ENCODE measurements at places on chromosomes 2 and 18. TPM values are rescaled to one million over a fixed set of nuclear protein-coding genes. Genes with fewer than 3 reads are reported as not detected.
A peak's percentile ranks its signal among the peaks of the same experiment; 100 is the strongest.

DYNAP gene
- not detected for total RNA-seq

GATA6 gene
- total RNA-seq: 95.5 TPM

LRP2 gene
- 8.1 TPM for total RNA-seq

LOXL3 gene
- total RNA-seq: 3.9 TPM

KATNAL2 gene
- 2.2 TPM for total RNA-seq

TRIM54 gene
- 97.2 TPM for total RNA-seq

IL36B gene
- not detected for total RNA-seq

DNA sequence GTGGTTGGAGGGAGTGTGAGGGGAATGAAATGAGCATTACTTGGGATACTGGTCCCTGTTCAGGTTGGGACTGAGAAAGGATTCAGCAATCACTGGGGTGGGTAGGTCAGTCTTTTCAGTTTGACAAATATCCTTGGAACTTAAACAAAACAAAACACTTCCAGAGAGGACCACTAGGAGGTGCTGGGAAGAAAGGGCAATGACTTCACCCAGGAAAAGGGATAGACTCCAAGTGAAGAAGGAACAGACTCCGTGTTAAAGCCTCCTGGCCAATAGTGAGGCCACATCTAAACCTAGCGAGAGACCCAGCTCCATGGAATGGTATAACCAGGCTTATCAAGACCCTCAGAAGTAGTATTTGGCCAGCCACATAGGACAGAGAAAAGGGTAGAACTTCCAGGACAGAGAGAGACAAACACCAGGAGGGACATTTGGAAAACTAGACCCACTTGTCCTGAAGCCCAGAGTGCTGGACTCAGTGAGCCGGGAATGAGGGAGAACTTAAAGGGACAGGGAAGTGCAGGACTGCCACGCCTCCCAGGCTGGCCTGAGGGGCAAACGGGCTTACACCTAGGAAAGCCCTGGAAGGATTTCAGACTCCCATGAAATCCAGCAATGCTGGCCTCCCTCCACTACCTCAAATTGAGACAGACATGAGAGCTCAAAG, 19.6 kb upstream of the KCNG3 start:
- no peak for DNase-seq

- DNase-seq: peak; percentile 55
These were observed 21.6 kb upstream of the SPATA3 start for GRCh38 chr2:230974096-230974913.

DNA sequence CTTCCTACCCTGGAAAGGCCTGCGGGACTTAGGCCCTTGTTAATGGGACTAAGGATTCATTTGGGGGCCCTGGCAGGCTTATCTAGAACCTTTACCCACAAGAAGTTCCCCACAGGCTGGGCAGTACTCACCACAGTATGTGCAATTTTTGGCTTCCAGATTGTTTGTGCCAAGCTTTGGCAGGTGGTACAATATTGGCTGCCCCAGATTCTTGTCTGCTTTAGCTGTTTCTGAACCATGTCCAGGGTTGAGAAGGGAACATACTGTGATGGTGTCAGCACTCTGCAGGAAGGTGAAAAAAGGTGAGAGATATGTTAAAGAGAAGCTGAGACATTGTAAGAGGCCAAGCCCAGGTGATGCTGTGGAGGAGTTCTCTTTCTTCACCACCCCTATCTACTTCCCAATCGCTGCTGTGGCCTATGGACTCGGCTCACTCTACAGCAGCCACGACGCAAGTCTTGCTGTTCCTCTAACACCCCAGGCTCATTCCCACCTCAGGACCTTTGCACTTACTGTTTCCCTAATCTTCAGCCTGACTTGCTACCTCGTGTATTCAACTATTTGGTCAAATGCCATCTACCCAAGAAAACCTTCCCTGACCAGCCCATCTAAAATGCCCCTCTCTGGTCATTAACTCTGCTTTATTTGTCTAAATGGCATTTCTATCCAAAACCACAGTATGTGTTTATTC, 9.2 kb downstream of the SLC4A5 start:
- no peak for DNase-seq

DNA sequence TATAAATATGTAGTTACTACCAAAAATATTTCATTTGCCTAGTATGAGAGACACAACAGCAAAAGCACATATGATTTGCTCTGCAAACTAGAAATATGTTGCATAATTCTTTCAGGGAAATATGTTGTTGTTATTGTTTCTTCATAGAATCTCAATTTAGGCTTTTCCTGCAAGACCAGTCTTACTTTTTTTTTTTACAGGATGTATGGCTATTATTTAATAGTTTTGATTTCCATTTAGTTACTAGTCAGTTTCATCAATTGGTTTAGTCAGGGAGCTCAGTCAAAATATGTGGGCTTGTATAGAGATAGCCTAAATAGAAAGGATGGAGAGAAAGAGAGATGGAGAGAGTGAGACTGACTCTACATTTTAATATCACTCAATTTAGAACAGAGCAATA, 6.1 kb downstream of the LRP1B start:
- no peak for DNase-seq

DNA sequence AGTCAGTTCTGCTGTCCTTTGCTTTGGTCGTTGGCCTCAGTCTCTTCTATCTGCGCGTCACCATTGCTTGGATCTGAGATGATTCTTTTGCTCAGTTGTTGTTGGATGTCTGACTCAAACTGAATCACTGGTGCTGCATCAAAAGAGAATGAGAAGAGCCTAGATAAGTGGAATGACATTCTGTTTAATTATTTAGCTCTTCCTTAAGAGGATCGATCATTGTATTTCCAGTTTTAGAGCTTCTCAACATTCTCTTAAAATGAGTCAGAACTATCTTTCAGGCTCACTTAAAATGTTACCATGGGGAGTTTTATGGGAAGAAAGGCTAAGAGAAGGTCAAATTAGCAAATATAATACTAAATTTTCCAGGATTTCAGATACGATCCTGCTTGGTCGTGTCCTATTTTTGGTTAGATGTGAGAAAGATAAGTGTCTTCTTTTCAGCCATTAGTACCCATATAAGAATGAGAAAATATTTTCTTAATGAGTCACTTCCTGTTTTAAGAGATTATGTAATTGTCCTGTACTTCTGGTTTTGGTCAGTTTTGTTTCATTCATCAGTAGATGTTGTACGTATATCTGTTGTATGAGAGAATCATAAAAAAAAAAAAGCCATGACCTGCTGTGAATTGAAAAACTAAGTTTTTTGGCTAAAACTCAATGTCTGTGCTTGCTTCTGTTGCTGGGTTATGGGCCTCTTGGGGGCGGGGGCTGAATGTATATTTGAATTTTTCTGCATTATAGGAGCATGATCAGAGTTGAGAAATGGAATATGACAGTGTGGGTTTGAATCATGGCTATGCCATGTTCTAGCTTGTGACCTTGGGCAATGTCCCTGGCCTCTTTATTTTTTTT, 31.6 kb upstream of the CASP10 start:
- no peak for DNase-seq

DNA sequence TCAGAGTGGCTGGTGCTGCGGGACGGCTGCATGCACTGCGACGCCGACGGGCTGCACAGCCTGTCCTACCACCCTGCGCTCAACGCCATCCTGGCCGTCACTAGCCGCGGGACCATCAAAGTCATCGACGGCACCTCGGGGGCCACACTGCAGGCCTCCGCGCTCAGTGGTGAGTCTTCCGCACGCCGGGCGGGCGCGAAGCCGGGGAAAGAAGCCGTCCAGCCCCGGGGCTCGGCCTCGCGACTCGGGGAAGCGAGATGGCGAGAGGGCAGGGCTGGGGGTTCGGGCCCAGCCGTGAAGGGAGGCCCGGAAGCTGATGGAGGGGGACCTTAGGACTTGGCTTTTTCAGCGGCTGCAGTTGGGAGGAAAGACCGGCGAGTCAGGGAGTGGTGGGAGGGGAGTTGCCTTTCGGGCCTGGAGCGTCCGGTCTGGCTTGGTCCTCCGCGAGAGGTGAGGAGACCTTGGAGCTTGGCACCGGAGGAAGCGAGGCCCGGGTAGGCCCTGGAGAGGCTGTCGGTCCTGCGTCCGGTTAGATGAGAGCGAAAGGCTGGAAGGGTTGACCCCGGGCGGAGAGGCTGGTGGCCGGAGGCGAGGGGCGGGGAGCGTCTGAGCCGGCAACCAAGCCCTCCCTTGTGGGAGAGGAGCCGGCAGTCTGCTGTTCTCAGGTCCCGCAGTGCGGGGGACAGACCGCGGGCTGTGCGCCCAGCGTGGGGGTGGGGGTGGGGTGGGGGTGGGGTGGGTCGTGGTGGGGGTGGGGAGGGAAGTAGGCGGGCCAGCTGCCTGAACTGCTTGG, 691 bp downstream of the BIRC6 start:
- no peak for DNase-seq

- no peak for DNase-seq
These were observed 3.7 kb downstream of the NPPC start for GRCh38 chr2:231922311-231923009.

- no peak for DNase-seq
These were observed 40.7 kb upstream of the TRIM43 start for GRCh38 chr2:95551055-95551568.

DNA sequence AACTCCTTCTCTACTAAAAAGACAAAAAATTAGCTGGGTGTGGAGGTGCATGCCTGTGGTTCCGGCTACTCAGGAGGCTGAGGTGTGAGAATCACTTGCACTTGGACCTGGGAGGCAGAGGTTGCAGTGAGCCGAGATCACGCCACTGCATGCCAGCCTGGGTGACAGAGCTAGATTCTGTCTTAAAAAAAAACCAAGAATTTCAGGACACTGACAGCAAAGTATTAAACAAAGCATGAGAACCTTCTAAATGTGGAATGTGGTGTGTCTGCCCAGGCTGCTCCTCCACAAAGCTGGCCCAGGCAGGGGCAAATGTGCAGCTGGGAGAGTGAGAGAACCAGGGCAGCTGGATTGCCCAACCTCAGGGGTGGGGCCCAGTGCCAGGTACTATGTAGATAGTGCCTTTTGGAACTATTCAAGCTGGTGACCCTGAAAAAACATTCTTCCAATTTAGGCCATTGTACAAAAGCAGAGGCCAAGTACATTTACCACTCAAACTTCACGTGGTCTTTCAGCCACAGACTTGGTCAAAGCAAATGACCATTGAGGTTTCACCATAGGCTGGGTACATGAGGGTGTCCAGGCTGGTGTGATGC, 6.7 kb upstream of the UGT1A5 start:
- no peak for DNase-seq

DNA sequence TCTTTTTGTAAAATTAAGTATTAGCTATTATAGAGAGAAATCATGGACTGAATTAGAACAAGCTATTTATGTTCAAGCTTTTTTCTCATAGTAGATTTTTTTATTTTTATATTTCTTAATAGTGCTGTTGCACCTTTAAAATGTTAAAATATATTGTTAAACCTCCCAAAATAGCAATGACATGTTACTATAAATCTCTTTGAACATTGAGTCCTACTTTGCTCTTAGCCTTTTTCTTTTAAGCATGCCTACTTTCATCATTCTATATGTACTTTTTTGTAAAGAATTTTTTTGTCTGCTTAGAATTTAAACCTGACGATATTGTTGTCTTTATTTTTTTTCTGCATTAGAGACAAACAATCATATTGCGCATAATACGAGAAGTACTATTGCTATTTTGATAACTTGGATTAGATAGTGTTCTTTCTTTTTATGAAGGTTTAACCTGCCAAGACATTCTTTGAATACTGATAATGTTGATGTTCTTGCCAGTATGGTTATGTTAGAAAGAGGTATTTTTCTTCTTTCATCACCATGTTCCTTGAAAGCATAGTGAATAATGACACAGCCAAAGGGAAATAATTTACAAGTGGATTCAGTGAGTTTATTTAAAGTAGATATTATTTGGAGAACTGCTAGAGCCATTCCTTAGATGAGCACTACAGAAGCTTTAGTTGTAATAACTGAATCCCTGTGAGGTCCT, 40.6 kb downstream of the PMS1 start:
- DNase-seq: no peak

DNA sequence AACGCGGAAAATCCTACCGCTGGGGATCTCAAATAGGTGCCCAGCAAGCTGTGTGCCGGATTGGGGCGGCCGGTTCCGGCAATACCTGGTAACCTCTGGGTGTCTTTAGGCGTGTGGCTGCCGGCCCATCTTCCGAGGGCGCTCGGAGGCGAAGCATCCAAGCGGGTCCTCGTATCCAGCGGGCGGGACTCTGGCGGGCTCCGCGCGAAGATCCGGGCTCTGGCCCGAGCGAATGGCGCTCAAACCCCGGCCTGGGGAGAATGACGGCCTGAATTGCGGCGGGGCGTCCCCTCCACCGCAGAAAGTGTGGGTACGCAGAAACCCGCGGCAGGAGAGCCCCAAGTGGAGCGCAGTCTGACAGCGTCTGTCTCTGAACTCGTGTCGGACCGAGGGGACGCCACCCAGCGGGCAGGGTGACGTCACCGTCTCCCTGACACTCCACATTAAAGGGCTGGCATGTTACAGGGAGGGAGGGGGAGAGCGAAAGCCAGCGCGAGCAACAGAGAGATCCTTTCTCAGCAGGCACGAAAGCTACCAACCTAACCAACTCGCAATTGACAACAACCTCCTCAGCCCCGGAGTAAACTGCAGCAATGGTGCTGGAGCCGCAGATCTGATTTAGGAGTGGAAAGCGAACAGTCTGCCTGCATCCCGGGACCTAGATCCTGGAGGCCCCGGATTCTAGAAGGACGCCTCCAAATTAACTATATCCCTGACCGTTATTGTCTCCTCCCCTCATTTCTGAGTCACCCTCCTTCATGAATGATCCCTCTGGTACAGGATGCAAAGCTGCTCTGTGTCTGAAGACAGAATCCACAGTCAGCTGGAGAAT, at the start of gene SKOR2:
Gene SKOR2 (minus strand): TSS at position 372 of the 832 bp plus-strand sequence. CDS start 2,477 bp downstream, outside the sequence.
- no peak for DNase-seq

- DNase-seq: no peak
These were observed 549.9 kb upstream of the FSIP2 start for GRCh38 chr2:185188656-185189055.

GRCh38 chr2:224038830-224039079, 331 bp downstream of the SERPINE2 start:
- no peak for DNase-seq

DNA sequence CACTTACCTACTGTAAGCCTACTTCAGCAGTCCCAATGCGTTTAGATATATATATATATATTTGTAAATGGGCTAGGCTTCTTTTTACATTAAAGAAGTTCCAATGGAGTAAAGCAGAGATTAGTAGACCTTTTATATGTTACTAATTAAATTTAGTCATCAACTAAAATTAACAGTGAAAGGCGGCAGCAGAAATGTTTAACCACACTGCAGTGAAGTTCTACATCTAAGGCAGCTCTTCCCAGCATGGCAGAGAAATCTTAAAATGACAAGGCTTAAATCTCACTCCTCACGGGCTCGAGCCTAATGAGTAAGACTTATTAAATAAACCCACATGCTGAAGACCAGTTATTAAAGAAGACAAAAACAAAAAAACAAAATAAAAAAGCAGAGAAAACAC, 19.1 kb upstream of the KANSL1L start:
- DNase-seq: no peak

DNA sequence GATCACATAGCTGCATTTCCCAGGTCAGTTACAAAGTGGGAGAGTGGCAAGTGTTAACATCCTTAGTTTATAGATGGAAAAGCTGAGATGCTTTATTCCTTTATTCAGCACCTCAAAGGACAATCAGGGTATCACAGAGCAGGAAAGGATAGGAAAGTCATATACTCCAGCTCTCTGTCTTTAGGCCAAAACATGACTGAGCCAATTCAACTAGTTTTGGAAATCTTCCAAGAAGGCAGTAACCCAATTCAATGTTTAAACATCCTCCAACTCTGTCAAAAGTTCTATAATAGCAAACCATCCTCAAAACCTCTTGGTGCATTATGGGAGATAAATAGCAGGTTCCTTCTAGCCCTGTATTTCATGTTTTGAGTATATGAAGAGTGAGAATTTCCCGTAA, 25.2 kb downstream of the CASP8 start:
- DNase-seq: no peak

- peak; percentile 48 for DNase-seq
These were observed 11.8 kb upstream of the PROC start for GRCh38 chr2:127406454-127406853.

GRCh38 chr2:83081826-83082690, 1377.0 kb downstream of the SUCLG1 start:
- no peak for DNase-seq

Data from right atrium auricular region (tissue), 2 donors.